ENCODE measurements at places on chromosomes 3 and 15.

DNA sequence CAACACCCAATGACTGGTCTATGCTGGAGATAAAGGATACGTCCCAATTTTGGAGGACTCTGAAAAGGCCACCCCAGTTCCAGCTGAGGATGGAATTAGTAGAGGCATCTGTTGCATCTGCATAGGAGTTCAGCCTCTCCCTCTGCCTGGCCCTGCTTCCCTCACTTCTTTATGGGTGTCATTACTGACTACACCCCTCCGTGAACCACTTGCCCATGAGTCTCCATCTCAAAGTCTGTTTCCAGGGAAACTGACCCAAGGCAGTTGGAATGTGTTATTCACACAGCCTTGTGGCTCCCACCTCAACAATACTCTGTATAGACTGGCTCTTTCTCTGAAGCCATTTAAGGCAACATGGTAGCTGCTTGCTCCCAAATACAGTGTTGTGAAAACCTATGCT lies 21.4 kb upstream of the PCOLCE2 start:
- no peak for DNase-seq

DNA sequence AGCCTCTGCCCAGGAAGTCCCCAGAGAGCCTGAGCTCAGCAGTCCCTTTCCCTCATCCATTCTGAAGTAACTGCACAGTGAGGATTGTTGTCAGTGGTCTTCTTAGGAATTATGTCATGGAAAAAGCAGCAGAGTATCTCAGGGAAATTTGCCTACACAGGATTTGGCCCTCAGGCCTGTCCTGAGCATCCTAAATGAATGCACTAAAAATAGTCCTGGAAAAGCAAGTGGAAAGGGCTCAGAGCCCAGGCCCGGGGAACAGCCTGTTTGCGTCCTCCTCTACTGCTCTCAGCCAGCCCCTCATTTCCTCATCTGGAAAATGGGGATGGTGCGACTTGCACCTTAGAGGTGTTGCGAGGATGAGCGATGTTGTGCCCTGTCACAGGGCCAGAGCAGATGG lies 21.6 kb downstream of the LYSMD4 start:
- no peak for DNase-seq

GRCh38 chr3:176896640-176897039 lies 300.6 kb downstream of the TBL1XR1 start:
- no peak for DNase-seq

DNA sequence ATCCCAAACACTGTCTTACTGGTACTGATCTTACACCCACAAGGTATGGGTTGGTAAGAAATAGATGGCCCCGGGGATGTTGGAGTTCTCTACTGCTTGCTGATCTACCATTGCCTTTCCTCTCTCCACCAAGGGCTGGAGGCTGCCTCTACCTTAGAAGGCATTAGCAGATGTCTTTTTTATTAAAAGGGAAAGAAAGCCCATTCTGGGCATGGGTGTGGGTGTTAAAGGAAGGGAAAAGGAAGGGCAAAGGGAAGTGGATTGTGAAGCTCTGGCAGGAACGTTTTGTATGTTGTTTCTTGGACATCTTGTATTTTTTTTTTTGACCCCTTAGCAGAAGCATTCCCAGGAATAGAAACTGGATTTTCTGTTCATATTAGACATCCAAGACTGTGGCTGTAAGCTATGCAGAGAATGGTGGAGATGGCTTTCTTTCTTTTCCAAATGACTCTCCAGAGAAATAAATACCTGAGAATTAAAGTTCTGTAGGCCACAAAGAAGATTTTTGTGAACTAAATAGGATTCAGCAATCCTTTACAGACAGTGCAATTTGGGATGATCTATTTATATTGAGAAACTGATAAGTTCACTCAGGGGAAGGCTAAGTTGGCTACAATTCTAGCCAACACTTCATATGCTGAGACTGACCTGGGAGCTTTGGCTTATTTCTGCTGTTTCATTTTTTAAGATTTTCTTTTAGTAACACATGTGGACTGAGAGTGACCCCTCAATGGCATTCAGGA lies 108.8 kb downstream of the TOP2B start:
- DNase-seq, result no peak

- DNase-seq, result no peak
Measured at GRCh38 chr15:100919481-100920405, 586 bp downstream of the LRRK1 start.

GRCh38 chr3:164113371-164114332 lies 964.6 kb downstream of the SI start:
- no peak for DNase-seq

DNA sequence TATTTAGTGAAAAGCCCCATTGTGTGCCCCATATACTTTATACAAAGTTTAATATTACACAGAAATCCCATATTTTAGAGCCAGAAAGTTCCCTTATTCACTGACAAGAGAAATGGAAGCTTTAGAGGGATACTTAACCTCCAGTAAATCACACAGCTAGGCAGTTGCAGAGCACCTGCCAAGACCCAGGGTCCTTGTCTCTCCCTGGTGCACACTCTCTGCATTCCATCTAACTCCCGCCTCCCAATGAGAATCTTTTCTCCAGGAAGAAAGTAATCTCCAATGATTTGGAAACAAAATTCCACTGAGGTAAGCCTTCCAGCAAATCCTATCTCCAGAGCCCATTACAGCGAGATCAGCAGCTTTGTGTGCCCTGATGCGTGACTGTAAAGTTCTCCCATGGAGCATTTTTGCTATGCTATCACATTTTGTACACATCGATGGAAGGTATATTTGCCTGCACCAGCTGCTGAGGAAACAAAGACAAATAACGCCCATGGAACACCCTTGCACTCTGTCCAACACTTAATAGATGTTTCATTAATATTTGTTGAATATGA lies 41.4 kb downstream of the ULK4 start:
- DNase-seq, result no peak

GRCh38 chr3:65288776-65289175 lies 601.0 kb upstream of the ADAMTS9 start:
- no peak for DNase-seq

DNA sequence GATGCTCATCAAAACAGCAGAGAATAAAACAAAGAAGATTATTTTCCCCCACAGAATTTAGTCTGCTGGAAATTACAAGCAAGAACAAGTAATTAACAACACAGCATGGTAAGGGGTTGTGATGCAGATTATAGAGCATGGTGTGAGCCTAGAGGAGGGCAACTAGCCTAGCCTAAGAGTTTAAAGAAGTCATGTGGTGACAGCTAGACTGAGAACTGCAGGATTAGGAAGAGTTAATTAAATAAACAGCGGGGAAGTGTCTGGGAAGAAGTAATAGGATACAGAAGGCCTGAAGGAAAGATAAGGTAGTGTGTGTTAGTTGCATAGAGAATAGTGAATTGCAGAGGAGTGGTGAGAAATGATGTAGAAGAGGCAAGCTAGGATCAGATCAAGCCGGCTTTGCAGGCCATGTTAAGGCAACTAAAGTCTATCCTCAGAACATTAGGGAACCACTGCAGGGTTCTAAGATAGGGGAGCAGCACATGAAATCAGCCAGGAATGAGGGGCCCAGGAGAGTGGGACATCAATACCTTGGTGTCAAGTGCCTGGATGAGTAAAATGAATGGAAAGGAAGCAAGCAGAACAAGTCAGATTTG lies 11.9 kb upstream of the PKM start:
- DNase-seq, result no peak

- peak; percentile 93 for DNase-seq
Measured at GRCh38 chr15:37100109-37100965, at the start of gene MEIS2. MEIS2 (minus strand) TSS chr15:37100549; CDS start chr15:37099466, 1,083 bp downstream.

- no peak for DNase-seq
Measured at GRCh38 chr15:66287461-66288057, 5.8 kb upstream of the DIS3L start.

GRCh38 chr15:29037997-29038705 lies 152.4 kb downstream of the APBA2 start:
- no peak for DNase-seq

- no peak for DNase-seq
Measured at GRCh38 chr15:72203507-72203837, 5.9 kb upstream of the GRAMD2A start.

DNA sequence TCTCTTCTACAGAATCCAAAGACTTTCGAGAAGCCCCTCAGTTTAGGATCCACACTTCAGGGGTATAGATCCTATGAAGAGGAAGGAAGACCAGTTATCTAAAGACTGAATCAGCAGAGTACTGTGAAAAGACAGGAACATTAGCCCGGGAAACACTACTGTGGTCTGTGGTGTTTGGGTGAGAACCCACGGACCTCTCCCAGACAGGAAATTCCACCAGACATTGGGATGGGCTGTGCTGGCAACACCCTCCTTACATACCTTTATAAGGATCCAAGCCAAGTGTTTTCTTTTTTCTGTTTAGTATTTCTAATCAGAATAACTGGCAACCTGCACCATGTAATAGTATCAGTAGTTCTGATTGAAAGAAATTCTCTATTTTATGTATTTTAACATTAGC lies 14.1 kb downstream of the TMEM207 start:
- no peak for DNase-seq

DNA sequence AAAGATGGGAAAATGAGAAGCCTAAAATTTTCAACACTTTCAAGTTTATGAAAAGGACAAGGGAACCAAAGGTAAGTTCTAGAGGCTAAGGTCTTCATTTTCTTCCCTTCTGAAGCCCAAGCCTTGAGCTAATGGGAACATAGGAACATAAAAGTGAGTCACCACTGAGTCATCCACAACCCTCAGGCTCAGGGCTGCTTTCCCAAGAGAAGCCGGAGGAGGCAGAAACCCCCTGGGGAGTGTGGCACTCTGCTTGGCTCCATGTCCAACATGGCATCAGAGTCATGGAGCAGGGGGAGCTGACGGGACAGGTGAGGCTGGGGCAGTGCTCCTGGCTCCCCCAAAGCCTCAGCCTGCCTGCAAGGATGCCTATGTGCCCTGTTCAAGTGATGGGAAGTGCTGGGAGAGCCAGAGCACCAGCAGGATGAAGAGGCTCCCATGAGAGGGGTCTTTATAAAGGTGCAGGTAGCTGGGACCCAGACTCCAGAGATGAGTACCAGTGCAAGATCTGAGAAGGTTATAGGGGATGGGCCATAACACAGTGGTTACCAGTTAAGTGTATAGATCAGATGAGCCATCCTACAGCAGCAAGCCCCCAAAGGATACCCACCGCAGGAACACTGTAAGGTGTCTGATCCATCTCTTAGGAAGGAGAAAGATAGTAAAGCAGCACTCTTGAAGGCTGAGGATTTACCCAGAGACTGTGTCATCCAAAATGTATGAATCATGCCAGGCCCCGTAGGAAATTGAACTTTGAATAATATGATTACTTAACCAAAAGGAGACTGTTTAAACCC lies 31.8 kb upstream of the RYR3 start:
- no peak for DNase-seq

DNA sequence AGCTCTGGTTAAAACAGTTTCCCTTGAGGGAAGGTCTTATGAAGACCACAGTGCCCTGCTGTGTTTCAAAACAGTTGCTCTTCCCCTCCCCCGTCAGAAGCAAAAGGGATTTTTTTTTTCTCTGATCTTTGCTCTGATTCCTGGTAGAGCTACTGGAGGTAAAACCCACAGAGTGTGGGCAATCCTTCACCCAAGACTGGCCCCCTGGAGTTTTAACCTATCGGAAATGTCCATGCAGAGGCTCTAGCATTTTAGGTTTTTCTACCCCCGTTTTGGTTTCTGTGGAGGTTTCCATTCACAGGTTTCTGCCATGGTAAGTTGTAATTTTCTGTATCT lies 27.7 kb downstream of the GRM2 start:
- no peak for DNase-seq

GRCh38 chr3:126110431-126111125 lies 26.7 kb upstream of the SLC41A3 start:
- no peak for DNase-seq

GRCh38 chr3:177137774-177138705 lies 59.2 kb downstream of the TBL1XR1 start:
- DNase-seq, result no peak

DNA sequence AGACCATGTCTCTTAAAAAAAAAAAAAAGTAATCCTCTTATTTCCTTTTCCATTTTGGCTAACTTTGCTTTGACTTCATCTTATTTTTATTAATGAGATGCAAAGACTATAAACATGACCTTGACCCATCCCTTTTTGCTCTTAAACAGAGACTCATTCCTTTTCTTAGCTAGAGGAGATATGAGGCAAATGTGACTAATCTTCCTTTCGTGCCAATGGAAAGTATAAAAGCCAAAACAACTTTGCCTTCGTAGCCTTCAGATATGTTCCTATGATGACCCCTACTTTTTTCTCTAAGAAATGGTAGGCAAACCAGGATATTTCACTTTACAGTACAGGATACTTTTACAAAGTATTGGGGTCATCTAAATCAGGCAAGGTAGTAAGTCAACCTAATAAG lies 36.9 kb upstream of the GOLGB1 start:
- no peak for DNase-seq

DNA sequence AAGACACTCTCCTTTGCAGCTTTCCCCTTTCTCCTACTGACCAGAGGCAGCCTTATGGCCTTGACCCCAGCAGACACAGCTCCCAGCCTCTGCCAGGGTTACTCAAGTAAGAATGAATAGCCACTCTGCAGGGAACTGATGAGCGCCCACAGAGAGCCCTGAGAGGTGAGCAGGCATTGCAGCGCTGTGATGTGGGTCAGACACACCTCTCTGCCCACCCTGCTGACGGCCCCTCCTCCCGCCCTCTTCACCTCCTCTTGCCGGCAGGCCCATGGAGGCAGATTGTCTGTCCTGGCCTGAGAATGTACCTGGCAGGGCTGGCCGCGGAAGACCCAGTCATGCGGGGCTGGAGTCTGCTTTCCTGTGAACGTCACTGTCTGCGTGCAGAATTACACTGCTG lies 512.6 kb upstream of the PPP2R3A start:
- DNase-seq, result no peak

- DNase-seq, result no peak
Measured at GRCh38 chr3:12948891-12949711, 107.7 kb upstream of the RPL32 start.

- DNase-seq, result no peak
Measured at GRCh38 chr3:195207731-195208130, 63.2 kb downstream of the XXYLT1 start.

GRCh38 chr3:195806211-195806915 lies 5.4 kb downstream of the MUC4 start:
- DNase-seq, result no peak

DNA sequence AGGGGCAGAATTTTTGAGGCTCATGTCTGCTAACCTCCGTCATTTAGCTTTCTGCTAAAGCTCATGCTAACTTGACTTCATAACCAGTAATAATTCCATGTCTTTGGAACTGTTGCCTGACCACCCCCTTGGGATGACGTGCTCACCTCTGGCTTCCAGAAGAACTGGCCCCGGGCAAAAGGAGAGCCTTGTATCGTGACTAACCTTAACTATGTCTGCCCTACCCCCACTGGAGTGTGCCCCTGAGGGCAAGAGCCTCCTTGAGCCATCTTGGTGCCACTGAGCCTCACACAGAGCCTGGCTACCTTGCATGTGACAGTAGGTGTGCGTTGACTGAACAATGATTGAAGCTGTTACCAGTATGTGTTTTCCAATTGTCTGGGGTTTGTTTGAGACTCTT lies 4.7 kb downstream of the LRRK1 start:
- no peak for DNase-seq

GRCh38 chr3:4079339-4080195 lies 223.6 kb upstream of the SETMAR start:
- no peak for DNase-seq
